Stimulated activated memory B cell treated with anti-CD40 and anti-IgM and Interleukin-4, amounts not matched to agents 10 μg/mL and 1 μg/mL and 100 μg/mL, for 72 hours (primary cell): ENCODE measurements at places on chromosomes 1 and 21.
A peak's percentile ranks its signal among the peaks of the same experiment; 100 is the strongest.

- ATAC-seq, result no peak
Observed at GRCh38 chr1:197486946-197487345, 218.9 kb downstream of the CRB1 start.

DNA sequence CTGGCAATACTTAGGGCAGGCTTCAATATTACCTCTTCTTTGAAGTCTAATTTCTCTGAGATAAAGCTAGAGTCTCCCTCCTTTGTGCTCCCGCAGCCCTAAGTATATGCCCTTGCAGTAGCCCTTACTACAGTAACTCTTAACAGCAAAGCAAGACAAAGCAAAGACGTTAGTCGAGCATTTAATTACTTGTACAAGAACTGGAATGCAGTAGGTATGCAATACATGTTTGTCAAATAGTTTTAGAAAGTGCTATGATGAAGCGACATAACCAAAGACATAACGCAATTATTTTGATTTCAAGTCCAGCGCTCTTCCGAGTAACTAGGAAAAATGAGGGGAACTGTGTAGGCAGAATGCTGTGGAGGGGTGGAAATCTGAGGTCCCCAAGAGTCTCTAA, 1.6 kb downstream of the P3H1 start:
- ATAC-seq, result no peak

DNA sequence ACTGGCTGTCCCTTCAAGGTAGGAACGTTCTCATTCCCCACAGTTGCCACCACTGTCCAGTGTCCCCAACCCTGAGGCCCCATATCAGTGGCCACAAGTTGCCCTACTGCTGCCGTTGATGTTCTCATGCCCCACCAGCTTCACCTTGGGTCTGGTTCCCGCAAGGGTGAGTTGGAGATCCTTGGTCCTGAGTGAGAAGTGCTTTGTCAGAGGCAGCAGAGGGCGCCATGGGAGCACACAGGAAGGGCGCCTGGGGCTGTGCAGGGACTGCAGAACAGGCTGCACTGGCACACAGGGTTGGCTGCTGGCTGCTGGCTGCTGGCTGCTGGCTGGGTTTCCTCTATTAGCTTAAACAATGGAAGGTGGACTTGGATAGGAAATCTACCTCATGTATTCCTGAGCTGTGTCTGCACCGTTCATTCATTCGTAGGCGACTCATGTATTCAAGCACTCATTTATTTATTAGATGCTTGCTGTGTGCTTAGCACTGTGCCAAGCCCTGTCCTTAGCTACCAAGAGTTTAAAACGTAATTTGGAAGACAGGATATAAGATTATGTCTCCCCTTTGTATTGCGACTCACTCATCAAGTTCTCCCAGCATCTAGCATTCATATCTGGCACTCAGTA, 2.1 kb upstream of the S100A9 start:
- ATAC-seq, result peak; percentile 82

GRCh38 chr1:209590405-209590804, 6.9 kb downstream of the CAMK1G start:
- no peak for ATAC-seq

- ATAC-seq, result no peak
Observed at GRCh38 chr1:41812453-41812852, 106.3 kb downstream of the HIVEP3 start.

DNA sequence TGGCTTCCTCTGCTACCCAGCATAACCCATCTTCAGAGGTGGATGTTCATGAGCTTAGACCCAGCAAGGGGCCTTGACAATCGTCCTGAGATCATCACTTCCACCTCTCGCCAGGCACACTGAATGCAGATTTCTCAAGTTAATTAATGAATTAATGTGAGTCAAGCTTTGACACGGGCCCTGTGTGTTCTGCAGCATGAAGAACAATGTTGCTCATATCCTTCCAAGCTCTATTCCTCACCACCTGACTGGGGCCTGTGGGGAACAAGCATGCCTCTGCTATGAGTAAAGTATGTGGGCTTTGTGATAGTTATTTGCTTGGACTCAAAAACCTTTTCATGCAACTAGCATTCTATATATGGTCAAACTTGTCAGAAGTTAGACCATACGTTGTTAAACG, 122.0 kb downstream of the SEC16B start:
- no peak for ATAC-seq

GRCh38 chr1:121445679-121446078, 260.9 kb downstream of the SRGAP2C start:
- no peak for ATAC-seq

DNA sequence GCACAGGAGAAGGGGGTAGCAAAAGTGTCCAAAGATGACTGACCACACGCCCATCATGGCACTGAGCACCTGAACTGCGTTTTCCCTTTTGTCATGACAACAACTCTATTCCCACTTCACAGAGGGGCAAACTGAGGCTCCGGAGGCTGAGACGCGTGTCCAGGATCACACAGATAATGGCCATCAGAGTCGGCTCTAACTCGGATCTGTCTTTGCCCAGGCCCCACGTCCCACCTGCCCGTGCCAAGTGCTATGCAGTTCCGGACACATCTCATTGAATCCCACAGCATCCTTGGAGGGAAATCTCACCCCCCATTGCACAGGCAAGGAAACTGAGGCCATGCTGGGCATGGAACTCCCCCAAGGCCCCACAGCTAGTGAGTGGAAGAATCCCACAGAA, 62.1 kb downstream of the MATN1 start:
- no peak for ATAC-seq

GRCh38 chr1:39898648-39899603, 2.8 kb downstream of the MYCL start:
- no peak for ATAC-seq

GRCh38 chr1:157988002-157988401, 5.4 kb upstream of the KIRREL1 start:
- ATAC-seq, result no peak

GRCh38 chr1:40781608-40781971, 2.0 kb upstream of the KCNQ4 start:
- ATAC-seq, result no peak

- ATAC-seq, result no peak
Observed at GRCh38 chr21:45494851-45495680, 47.2 kb downstream of the SLC19A1 start.

DNA sequence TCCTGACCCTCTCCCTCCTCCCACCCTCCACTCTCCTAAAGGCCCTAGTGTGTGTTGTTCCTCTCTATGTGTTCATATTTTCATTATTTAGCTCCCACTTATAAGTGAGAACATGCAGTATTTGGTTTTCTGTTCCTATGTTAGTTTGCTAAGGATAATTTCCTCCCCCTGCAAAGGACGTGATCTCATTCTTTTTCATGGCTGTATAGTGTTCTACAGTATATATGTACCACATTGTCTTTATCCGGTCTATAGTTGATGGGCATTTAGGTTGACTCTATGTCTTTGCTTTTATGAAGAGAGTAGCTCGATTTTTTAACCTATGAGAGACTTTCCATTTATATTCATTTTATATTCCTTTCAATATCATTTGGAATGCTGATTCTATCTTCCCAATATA, 7.9 kb upstream of the PTBP2 start:
- ATAC-seq, result no peak

- peak; percentile 76 for ATAC-seq
Observed at GRCh38 chr21:43361493-43362296, 65.2 kb downstream of the SIK1 start.

GRCh38 chr1:168330285-168330684, 49.6 kb downstream of the TBX19 start:
- ATAC-seq, result no peak

DNA sequence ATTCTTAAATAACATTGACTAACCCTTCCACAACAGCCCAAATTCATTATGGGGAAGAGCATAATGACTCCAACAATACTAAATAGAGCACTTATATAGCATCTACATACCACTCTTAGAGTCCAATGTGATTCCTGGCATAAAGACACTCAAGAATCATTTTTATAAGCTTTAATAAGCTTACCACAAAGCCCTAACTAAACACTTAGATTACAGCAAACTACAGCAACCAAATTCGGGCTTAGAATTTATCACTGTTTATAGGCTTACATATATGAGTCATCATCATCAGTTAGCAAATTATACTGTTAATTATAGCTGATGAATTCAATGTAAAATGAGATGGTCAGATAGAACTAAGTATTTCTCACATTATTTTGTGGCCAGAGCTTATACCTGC, 7.3 kb downstream of the SCYL3 start:
- ATAC-seq, result no peak

DNA sequence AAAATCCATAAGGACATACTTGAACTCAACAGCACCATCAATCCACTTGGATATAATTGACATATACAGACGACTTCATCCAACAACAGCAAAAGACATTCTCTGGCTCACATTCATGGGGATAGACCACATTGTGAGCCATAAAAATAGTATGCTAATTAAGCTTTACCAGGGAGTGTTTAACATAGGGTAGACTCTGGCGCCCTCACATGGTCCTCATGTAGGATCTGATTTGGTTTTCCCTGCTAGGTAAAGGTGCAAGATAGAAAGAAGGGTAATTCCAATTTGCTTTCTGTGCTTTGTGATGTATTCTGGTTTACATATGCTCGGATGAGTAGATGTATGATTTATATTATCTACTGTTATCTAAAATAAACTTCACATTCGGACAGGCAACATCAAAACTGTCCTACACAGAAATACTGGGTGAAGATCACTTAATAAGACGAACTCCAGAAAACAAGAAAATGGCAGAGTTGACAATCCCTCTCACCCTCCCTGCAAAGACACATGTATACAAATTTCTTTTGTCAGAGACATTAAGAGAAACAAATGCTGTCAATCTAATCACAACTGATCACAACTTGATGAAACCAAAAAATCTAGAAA, 27.7 kb downstream of the CR1L start:
- no peak for ATAC-seq

DNA sequence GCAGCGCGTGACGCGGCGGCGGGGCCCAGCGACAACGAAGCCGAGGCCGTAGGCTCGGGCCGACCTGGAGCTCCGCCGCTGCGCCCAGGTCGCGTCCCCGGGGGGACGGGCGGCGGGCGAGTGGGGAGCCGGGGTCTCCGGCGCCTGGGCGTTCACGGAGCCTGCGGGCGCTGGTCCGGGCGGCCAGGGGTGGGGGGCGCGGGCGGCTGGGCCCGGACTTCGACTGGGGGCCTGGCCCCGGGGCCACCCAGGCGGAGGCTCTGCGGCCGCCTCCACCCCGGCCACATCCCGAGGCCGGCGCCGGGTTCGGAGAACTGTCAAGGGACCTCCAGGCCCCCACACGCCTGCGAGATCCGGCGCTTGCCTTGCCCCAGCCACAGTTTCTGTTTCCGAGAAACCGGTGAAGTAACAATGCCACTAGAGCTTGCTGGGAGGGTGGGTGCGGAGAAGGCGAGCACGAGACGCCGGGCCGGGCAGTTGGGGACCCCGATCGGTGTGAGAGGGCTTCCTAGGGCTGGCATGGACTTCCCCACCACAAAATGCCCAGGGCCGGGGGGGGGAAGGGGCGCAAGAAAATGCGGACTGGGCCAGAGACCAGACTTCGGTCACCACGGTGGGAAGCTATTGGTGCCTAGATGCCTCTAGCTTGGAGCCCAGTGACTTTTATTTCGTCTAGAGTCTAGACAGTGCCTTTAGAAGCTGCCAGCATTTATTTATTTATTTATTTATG, 501 bp downstream of the FBXO6 start:
- ATAC-seq, result peak; percentile 84

GRCh38 chr1:154129391-154129970, 25.4 kb downstream of the NUP210L start:
- no peak for ATAC-seq

DNA sequence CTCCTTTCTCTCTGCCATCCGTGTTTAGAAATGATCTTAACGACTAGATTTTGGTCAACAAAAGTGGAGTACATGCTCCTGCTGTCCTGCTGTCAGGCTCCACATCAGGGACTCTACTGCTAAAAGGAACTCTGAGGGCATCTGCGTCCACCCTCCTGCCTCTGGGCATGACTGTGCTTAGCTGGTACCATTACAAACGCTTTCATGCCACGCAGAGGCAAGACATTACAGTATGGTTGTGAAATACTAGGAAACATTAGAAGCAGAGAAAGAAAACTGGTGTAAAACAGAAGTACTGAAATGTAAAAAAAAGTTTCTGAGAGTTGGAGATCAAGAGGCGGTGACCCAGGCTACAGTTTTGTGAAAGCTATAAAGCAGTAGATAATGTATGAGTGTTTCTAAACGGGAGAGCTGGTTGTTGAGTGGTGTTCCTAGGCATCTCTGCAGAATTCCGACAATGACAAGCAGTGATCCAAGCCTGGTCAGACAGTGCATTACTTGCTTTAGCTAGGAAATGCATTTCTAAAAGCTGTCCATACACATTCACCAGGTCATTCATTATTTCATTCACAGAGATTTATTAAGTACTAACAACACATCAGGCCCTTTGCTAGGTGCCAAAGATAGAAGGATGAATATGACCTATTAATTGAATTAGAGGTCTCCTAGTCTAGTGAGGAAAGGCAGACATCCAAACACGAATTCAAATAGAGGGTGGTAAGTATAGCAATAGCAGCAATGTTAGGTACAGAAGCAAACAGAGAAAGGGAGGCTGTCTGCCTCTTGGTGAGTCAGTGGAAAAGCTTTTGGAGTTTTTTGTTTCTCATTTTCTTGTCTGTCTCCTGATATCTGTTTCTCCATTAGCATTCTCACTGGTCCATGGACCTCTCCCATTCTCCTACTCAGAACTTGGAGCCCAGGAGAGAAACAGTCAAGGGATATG, 401.9 kb downstream of the LMO4 start:
- no peak for ATAC-seq

- peak; percentile 27 for ATAC-seq
Observed at GRCh38 chr1:19960591-19960990, 18.8 kb downstream of the PLA2G2A start.

- peak; percentile 59 for ATAC-seq
Observed at GRCh38 chr1:231590453-231591198, 36.0 kb upstream of the DISC1 start.

- no peak for ATAC-seq
Observed at GRCh38 chr1:2134266-2134620, 60.3 kb downstream of the FAAP20 start.

GRCh38 chr1:181812208-181812607, 249.3 kb downstream of the ZNF648 start:
- no peak for ATAC-seq

GRCh38 chr1:170049176-170049800, 25.2 kb downstream of the KIFAP3 start:
- no peak for ATAC-seq

GRCh38 chr1:225817611-225818061, 7.7 kb downstream of the EPHX1 start:
- ATAC-seq, result no peak

DNA sequence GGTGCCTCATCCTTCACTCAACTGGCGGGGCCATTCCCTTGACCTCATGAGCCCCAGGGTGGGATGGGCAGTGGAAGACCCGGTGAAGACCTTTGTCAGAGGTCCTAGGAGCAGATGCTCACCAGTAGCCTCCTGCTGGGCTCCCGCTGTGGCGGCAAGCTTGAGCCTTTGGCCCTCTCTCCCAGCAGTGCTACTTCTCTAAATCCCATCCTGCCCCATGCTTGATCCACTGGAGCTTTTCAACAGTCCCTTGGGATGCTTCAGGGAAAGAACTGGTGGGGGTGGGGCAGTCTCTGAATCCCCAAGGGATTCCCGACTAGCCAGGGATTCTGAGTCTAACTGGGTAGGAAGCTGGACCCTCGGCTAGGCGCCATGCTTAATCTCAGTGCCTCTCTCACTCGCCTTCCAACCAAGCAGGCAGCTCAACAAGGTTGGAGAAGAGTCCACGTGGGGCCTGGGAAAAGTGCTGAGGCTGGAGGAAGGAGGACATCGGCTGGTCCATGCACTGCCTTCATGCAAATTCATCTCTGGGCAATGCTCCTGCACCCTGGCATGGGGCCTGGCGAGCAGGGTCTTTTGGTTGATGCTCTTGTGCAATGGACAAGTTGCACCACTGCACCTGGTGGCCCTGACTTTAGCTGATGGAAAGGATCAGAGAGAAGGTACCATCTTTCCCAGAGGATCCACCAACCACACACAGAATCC, 190.3 kb downstream of the GRIK3 start:
- ATAC-seq, result no peak

- no peak for ATAC-seq
Observed at GRCh38 chr1:203114202-203114601, 13.3 kb upstream of the ADORA1 start.
